PC-3 (cell line): ENCODE measurements at places on chromosomes 12 and 14.

DNA sequence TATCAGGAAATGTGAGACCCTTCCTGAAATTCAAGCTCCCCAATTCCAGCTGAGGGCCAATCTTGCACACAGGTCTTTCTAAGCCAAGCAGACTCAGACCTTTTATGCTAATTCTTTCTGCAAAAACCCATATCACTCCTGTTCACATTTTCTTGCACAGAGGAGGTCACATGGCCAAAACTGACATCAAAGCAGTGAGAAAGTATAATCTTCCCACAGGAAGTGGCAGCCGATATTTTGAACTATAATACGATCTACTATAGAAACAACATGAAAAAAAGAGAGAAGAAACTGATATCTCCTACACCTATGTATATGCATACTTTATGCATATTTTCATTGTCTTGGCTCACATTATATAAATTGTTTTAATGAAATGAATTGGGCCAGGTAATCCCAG, 132.9 kb upstream of the SSTR1 start:
- DNase-seq, result no peak

GRCh38 chr12:71440345-71440762, 756 bp downstream of the LGR5 start:
- no peak for DNase-seq

DNA sequence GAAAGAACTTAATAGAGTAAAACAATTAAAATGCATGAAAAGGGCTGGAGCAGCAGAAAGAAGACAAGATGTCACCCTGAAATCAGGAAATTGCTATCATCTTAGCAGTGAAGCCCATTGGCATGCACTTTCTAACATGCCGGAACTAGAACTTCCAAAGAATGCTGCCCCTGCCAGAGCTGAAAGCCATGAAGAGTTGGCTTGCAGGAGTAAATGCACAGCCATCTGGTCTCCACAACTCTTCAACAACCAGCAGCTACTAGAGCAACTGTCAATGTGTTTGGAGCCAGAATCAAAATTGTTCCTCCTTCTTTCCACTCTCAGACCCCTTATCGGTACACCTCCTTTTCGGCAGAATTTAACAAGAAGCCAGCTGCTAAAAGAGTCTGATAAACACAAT, 414.1 kb downstream of the KCNH5 start:
- DNase-seq, result no peak

- DNase-seq, result no peak
These were observed 27.4 kb downstream of the NELL2 start for GRCh38 chr12:44848703-44849085.

DNA sequence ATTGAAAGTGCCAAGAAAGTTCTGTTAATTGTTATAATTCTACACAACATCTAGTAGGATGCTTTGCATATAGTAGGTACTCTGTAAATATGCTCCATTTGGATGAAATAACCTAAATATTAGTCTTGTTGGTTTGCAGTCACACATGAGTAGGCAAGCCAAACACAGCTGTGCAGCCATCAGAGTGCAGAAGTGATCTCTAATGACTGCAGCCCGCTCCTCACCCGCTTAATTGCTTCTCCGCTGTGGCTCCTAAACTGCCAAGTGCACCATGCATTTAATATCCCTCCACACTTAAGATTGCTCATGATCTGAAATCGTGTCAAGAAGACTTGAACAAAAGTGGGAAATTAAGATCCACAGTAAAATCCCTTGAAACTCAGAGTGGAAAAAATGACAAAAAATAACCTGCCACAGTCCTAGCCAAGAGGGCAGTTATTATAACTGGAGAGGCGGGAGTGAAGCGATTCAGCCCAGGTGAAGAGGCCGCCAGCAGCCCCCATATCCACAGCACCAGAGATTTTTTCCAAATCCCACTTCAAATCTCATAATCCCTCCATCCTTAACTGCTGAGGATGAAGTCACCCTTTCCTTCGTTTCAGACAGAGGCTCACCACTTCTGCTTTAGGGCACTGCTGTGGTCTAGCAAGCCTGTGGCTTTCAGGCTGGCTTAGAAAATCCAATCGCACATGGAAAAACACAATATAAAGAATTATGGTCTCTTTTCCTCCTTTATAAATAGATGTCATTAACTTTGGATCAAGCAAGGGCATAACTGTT, 69.5 kb downstream of the TMEM30B start:
- no peak for DNase-seq

DNA sequence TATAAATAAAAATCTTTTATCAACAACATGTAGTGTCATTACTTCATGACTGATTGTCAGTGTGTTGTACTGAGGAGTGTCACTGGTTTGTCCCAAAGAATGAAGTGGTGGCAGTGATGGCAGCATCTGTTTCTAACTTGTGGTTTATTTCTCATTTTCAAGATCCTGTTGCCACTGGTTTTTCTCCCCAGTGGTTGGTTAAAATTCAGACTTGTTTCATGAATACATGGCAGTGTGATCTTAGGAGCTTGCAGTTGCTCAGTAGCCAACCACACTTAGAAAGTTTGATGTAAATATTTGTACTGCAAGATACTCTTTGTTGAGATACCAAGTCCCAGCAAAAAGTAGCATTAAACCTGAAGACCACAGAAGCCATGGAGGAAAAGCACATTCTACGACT, 69.8 kb downstream of the PLEKHA5 start:
- DNase-seq, result no peak

- DNase-seq, result no peak
These were observed 401.6 kb downstream of the FOXG1 start for GRCh38 chr14:29168149-29168548.

DNA sequence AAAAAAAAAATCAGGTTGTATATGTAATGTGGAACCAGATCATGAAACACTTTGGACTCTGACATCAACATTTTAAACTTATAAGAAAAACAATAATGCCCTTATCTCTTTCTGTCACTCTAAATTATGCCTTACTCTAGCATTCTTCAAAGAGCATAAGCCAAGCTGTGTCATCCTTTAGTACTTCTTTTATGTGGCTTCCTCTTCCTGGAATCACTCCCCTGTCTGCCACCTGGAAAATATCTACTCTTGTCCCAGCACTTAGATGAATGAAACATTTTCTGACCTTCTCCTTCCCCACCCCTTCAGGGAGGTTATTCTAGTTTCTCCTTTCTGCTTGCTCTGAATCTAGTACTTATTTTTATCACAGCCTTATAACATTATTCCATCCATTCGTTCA, 101.2 kb downstream of the CNTN1 start:
- no peak for DNase-seq

GRCh38 chr12:94458877-94459727, 565 bp downstream of the CEP83 start:
- DNase-seq, result peak; percentile 16

GRCh38 chr14:50344876-50345563, 32.9 kb downstream of the DMAC2L start:
- no peak for DNase-seq

DNA sequence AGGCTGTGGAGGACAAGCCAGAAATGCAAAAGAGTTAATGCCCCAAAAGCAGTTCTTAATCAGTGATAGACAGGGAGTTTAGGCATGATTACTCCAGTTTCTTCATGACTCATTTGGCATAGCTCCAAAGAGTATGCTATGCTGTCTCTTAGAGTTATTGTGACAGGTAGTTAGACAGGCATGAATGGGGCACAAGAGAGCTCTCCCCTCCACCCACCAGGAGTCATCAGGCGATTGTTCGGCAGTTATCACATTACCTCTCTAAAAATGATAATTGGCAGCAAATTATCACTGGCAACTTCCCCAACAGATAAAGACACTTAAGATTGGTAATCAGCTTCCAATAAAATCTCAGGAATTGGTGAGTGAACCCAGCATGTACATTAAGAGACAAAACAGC, 320.1 kb downstream of the DAD1 start:
- DNase-seq, result peak; percentile 98
